Activated naive CD4-positive, alpha-beta T cell treated with anti-CD3 and anti-CD28 coated beads, Interleukin-2, amount 50 U/mL, for 72 hours (primary cell): ENCODE measurements at places on chromosomes 4 and X. TPM values are rescaled to one million over a fixed set of nuclear protein-coding genes. Genes with fewer than 3 reads are reported as not detected.

The XG gene
- 0.51 TPM for total RNA-seq

The KLKB1 gene
- total RNA-seq, result 0.45 TPM

The MAGEA9B gene
- not detected for total RNA-seq

The TMEM47 gene
- not detected for total RNA-seq

The TSPAN7 gene
- total RNA-seq, result 3.2 TPM

The GLRA3 gene
- total RNA-seq, result not detected

The BEX1 gene
- not detected for total RNA-seq

The RTL9 gene
- total RNA-seq, result 0.04 TPM

The ARHGAP4 gene
- 90.0 TPM for total RNA-seq

The EDNRA gene
- total RNA-seq, result not detected

The ATP10D gene
- total RNA-seq, result 4.0 TPM

The PDZD4 gene
- 1.2 TPM for total RNA-seq

The RIPPLY1 gene
- total RNA-seq, result not detected

The CCKAR gene
- not detected for total RNA-seq

The UGT2A1 gene
- not detected for total RNA-seq

The NDP gene
- total RNA-seq, result not detected

The MSANTD1 gene
- 1.6 TPM for total RNA-seq

The ZNF630 gene
- 3.0 TPM for total RNA-seq

The PAGE2B gene
- 1.3 TPM for total RNA-seq

The ERAS gene
- total RNA-seq, result 0.23 TPM

The TGIF2LX gene
- total RNA-seq, result not detected

The HOPX gene
- total RNA-seq, result 21.0 TPM

The FRAS1 gene
- not detected for total RNA-seq

The ZCCHC12 gene
- total RNA-seq, result not detected

The XAGE2 gene
- total RNA-seq, result not detected

The LPAR4 gene
- not detected for total RNA-seq

The ASMT gene
- not detected for total RNA-seq

The PHEX gene
- 1.5 TPM for total RNA-seq

The PAGE2 gene
- not detected for total RNA-seq

The SEC24B gene
- total RNA-seq, result 23.5 TPM

The FMR1NB gene
- total RNA-seq, result not detected

The CLNK gene
- total RNA-seq, result not detected

The DRP2 gene
- 1.5 TPM for total RNA-seq

The UCHL1 gene
- total RNA-seq, result 4.0 TPM

The HTN1 gene
- not detected for total RNA-seq

The RHOH gene
- total RNA-seq, result 82.9 TPM

The BMX gene
- not detected for total RNA-seq

The SLC9B1 gene
- 1.8 TPM for total RNA-seq

The GAGE12H gene
- not detected for total RNA-seq

The RLIM gene
- total RNA-seq, result 36.3 TPM

The CXCL3 gene
- total RNA-seq, result not detected

The LEF1 gene
- 205 TPM for total RNA-seq

The LRAT gene
- total RNA-seq, result not detected

The STPG2 gene
- 0.19 TPM for total RNA-seq

The TCEAL2 gene
- not detected for total RNA-seq

The PFKFB1 gene
- 0.99 TPM for total RNA-seq

The MAGEA1 gene
- not detected for total RNA-seq

The KLHL4 gene
- total RNA-seq, result not detected

The EMCN gene
- not detected for total RNA-seq
